ENCODE measurements at places on chromosomes 3 and 15. TPM values are rescaled to one million over a fixed set of nuclear protein-coding genes. Genes with fewer than 3 reads are reported as not detected.
A peak's percentile ranks its signal among the peaks of the same experiment; 100 is the strongest.

- no peak for DNase-seq
Measured at GRCh38 chr3:153330901-153331300, 168.9 kb downstream of the RAP2B start.

DNA sequence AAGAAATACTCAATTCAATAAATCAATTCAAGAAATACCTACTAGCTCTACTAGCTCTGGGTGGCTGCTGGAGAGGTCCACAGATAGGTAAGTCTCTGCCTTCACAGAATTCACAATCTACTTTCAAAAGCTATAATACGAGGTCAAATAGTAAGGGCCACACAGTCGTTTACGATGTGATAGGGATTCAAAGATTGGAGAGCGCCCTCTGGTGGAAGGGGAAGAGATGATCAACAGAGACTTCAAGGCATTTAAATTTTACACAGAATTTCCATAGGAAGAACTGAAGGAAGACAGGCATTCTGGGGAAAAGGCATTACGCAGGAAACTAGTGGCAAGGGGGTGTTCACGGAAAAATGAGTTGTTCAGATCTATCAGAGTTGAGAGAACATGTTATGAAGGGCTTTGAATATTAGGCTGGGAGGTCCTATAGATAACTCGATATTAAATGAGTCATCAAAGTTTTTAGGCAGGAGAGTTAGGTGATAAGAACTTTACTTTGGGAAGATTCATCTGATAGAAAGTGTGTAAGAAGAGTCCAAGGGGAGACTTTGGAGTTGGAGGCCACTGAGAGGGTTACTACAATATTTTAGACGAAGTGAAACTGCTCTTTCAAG is 128.8 kb downstream of the FRMD5 start:
- DNase-seq = peak; percentile 87

DNA sequence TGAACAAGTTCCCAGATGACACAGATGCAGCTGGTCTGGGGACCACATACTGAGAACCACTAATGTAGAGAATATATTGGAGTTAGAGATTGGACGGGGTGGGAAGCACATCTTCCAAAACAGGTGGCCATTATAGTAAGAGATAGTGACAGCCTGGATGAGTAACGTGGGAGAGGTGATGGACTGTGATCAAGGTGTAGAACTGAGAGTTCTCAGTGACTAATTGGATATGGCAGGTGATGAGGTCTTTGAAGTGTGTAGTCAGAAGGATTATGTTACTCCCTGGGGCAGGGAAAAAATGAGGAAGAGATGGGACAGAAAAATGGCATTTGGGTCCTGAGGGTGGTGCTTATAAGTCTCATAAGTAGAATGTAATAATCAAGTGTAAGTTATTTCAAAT is 66.6 kb downstream of the KCNMB2 start:
- no peak for DNase-seq

Gene KBTBD12
- total RNA-seq = not detected

GRCh38 chr3:197958346-197958745 is 1.7 kb upstream of the LMLN start:
- no peak for DNase-seq

- DNase-seq = no peak
Measured at GRCh38 chr15:77494964-77495363, 74.3 kb downstream of the HMG20A start.

DNA sequence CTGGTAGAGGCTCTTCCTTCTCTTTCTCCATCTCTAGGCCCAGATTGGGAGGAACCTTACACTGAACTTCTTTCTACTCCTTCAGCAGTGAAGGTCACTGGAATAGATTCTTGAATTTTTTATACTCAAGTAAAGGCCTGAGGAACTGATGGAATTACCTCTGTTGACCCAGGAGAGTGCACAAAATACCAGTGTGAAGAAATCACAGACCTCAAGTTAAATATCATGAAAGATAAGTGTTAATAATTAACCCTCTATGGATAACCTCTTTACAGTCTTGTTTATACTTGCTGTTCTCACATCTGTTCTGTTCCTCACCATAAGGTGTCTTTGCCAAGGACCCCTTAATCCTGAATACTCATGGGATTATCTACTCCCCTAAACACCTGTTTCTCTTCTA is 244.4 kb upstream of the STAC start:
- DNase-seq = no peak

DNA sequence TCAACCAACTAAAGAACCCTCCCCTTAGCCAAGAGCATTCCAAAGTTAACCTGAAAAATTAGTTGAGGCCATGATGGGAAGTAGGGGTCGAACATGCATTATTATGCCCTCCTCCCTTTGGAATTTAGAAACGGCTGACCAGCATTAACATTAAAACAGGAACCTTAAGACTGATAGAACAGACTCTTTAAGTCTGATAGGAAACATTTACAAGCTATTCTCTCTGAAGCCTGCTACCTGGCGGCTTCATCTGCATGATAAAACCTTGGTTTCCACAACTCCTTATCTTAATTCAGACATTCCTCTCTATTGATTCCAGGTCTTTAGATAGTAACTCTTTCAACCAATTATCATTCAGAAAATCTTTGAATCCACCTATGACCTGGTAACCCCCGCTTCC is 331.0 kb downstream of the CGGBP1 start:
- DNase-seq = no peak

Gene KCTD6
- 7.4 TPM for total RNA-seq

GRCh38 chr3:55641964-55642363 is 154.9 kb upstream of the WNT5A start:
- DNase-seq = no peak

GRCh38 chr3:112857526-112857925 is 10.9 kb upstream of the CD200R1L start:
- no peak for DNase-seq

DNA sequence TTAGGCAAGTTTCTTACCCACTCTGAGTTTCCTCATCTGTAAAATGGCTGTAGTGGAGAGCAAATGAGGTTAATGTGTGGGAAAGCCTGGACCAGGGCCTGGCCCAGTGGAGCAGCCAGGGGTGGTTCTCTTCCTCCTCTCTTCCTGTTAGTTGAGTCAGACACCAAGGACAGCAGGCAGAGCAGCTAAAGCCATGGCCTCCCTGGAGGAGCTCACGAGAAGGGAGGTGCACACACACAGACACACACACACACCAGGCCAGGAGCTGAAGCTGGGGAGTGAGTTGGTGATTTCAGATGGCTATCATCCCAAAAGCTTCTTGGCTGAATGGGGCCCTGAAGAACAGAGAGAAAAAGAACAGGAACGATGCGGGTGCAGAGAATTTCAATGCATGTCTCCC is 33.2 kb upstream of the TSPAN3 start:
- peak; percentile 42 for DNase-seq

Gene APBA2
- total RNA-seq = 11.1 TPM

GRCh38 chr15:65393091-65393490 is 15.3 kb upstream of the IGDCC3 start:
- no peak for DNase-seq

- no peak for DNase-seq
Measured at GRCh38 chr3:135453326-135453725, 512.2 kb upstream of the PPP2R3A start.

DNA sequence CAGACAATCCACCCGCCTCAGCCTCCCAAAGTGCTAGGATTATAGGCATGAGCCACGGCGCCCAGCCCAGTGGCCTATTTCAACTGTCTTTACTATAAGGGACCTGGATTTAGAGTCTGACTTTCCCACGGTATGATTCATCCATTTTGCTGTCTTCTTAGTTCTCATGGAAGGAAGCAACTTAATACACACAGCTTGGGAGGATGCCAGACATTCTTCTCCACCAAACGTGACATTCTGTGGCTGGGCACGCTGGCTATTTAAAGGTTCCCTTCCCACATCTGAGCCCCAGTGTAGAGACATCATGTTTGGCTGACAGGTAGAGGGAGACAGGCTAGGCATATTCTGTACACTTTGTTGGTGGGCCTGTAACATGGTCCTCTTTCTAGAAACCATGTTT is 26.2 kb downstream of the FAM43A start:
- DNase-seq = peak; percentile 97

DNA sequence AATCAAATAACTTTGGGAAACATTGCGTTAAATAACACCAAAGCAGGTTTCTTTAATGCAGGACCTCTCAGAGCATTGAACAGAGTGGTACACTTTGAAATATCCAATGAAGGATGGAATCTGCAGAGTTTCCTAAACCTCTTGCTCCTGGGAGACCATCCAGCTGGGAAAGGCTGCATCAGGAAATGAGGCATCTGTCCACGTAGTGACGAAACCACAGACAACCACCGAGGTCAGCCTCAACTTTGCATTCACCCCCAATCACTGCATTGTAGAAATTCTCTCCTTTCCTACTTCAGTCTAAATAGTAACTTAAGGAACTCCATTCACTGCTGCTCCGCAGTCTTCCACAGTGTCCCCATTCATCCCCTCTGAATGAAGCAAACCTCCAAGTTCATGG is 41.5 kb upstream of the CDV3 start:
- DNase-seq = peak; percentile 67

- no peak for DNase-seq
Measured at GRCh38 chr3:54845551-54845950, 82.3 kb downstream of the LRTM1 start.

Gene HCN4
- not detected for total RNA-seq

- DNase-seq = no peak
Measured at GRCh38 chr3:94990952-94991705, 928.3 kb downstream of the NSUN3 start.

Gene FBXO40
- total RNA-seq = not detected

GRCh38 chr3:127734754-127735473 is 62.2 kb downstream of the ABTB1 start:
- peak; percentile 75 for DNase-seq

DNA sequence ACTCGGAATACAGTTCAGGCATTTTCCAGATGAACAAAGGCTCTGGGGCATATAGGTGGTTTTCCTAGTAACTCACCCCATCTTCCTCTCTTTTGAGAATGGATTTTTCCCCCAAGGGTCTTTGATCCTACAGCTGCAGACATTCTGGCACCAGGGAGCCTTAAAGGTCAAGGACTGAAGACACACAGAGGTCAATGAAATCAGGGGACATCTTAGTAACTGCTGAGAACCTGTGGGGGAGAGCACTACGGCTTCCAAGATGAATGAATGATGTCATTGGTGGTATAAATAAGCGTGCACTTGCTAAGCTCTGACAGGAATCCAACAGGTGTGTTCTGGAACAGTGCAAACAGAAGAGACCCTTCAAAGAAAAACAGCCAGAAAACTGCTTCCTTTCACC is 36.3 kb downstream of the TMEM212 start:
- DNase-seq = no peak

DNA sequence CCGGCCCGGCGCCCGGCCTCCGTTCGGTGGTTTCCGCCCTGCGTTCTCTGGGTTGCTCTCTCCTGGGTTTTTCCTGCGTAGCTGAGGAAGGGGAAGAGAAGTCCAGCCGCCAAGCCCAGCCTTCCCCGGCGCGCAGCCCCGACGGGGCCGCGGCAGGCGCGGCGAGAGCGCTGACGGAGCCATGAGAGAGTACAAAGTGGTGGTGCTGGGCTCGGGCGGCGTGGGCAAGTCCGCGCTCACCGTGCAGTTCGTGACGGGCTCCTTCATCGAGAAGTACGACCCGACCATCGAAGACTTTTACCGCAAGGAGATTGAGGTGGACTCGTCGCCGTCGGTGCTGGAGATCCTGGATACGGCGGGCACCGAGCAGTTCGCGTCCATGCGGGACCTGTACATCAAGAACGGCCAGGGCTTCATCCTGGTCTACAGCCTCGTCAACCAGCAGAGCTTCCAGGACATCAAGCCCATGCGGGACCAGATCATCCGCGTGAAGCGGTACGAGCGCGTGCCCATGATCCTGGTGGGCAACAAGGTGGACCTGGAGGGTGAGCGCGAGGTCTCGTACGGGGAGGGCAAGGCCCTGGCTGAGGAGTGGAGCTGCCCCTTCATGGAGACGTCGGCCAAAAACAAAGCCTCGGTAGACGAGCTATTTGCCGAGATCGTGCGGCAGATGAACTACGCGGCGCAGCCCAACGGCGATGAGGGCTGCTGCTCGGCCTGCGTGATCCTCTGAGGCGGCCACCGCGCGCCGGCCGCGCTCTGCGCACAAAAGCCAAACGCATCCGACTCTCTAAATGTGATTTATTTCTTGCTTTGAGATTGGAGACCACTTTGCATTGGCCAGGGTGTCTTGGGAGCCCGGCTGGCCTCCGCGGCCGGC is 727 bp downstream of the RAP2B start:
- DNase-seq = peak; percentile 58

GRCh38 chr15:78369161-78369560 is 29.0 kb downstream of the CRABP1 start:
- DNase-seq = no peak

GRCh38 chr3:177928172-177928873 is 607.9 kb upstream of the KCNMB2 start:
- no peak for DNase-seq

Gene ELL3
- total RNA-seq = 2.4 TPM

DNA sequence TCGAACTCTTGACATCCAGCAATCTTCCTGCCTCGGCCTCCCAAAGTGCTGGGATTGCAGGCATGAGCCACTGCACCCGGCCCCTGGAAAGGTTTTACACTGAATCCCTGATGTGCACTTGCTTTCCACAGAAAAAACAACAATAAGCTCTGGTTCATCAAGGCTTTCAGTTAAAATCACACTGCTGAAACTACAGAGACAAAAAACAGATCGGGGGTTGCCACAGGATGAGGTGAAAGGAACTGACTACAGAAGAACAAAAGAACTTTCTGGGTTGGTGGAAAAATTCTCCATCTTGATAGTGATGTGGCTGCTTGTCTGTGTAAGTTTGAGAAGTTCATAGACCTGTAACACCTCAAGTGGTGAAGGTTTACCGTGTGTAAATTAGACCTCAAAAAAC is 2.9 kb downstream of the RAB43 start:
- DNase-seq = peak; percentile 27

Gene U2SURP
- total RNA-seq = 92.4 TPM

- DNase-seq = no peak
Measured at GRCh38 chr3:143332026-143332425, 212.5 kb downstream of the CHST2 start.

Gene VEPH1
- total RNA-seq = 136 TPM

DNA sequence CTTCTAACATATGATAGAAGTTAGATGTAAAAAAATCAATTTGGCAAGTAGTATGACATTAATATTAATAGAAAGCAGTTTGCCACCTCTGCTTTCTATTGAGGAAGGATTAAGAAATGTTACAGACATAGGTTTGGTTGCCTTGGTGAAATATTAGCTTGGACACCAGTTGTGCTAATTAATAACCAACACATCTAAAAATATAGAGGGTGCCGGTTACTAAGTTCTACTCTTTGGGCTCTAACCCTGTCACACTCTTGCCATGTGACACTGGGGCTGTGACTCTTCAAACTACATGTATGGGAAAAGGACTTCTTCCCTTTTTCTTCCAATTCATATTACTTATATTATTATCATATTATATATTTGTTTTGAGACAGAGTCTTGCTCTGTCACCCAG is 64.4 kb downstream of the TRIM71 start:
- DNase-seq = no peak

Gene MKRN3
- 0.18 TPM for total RNA-seq

- DNase-seq = peak; percentile 34
Measured at GRCh38 chr15:75727851-75728715, 15.4 kb upstream of the CSPG4 start.

- no peak for DNase-seq
Measured at GRCh38 chr3:50442945-50443579, 60.4 kb downstream of the CACNA2D2 start.

- DNase-seq = no peak
Measured at GRCh38 chr15:86743283-86743903, 663.7 kb downstream of the AGBL1 start.

Gene HTR3C
- not detected for total RNA-seq

Gene RNF7
- total RNA-seq = 121 TPM

GRCh38 chr15:76197703-76198455 is 113.4 kb downstream of the ETFA start:
- DNase-seq = no peak
